NCI-H524 treated with DMSO at 0.1 percent for 48 hours (cell line): ENCODE measurements at places on chromosomes 1 and 21.

- DNase-seq: no peak
Observed at GRCh38 chr21:42556960-42557359, 43.3 kb downstream of the SLC37A1 start.

GRCh38 chr1:196738730-196739129, 35.9 kb upstream of the CFHR3 start:
- no peak for DNase-seq

DNA sequence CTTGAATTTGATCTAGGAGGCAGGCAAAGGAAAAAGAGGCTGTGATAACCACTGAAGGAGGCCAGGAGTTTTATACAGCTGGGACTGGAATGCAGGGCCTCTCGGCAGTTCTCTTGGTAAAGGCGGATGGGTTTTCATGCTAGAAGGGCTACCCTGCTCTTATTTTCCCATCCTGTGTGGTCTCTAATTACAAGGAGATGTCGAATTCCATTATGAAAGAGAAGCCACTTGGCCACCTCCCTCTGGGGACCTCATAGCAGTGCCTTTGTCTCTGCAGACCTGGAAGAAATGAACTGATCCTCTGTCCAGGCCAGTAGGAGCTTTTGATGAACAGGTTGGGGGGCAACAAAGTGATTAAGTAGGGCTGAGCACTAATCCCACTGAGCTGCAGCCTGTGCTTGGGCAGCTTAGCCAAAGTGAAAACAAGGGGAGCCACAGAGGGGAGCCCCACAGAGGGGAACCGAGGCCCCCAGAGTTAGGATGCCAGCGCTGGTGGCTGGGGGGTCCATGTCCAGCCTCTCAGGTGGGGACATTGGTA, 42.2 kb upstream of the BCAR3 start:
- no peak for DNase-seq

- no peak for DNase-seq
Observed at GRCh38 chr1:217053676-217054075, 330.4 kb upstream of the ESRRG start.

GRCh38 chr1:7421471-7422075, 349.5 kb upstream of the VAMP3 start:
- no peak for DNase-seq

DNA sequence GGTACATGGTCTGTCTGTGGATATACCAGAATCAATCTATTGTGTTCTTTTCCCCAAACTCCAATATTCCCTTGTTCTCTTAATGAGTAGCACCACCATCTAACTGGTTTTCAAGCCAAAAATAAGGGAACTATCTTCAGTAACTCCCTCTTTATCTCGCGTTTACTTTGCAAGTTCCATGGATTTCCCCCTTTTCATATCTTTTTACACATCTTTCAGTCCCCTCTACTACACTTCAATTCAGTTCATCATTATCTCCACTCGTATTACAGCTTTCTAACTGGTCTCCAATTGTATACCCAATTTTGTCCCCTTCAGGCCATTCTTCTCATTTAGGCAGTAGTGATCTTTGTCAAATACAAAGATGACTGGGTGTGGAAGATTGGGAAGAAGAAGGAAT, 4.1 kb upstream of the TMCO1 start:
- no peak for DNase-seq

DNA sequence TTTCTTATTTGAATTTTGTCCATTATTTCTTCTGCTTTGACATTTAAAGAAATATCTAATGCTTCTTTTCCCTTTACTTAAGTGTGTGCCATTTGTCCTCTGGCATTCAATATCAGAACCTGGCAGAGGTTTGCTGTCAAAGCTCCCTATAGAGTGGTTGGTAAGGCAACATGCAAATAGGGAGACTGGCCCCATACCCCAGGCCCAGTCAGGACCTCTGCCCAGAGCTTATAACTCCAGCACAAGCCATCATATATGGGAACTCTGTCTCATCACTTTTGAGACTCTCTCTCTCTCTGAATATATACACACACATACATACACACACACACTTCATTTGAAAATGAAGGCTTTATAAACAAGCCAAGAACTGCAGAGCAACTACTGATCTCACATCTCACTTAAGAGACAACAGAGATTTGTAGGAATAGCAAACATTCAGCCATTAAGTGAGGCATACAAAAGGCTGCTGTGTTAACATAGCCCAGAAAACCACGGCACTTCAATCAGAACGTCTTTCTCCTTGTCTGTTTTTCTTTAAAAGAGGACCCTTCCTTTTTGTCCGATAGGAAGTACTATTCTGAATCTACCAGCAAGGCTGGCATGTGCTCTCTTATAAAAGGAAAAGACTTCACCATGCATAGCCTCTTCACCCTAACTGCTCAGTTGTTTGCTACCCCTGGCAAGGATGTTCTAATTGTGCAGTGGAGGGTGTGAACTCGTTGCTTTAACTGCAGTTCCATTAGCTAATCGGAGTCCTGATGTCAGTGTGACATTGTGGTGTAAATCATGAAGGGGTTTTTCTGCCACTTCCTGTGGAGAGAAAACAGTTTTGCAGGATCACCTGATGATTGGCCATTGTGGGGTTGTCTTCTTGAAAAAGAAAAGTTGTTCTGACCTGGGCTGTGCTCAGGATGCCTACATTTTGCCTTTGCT, 101.7 kb downstream of the NR5A2 start:
- DNase-seq: no peak

DNA sequence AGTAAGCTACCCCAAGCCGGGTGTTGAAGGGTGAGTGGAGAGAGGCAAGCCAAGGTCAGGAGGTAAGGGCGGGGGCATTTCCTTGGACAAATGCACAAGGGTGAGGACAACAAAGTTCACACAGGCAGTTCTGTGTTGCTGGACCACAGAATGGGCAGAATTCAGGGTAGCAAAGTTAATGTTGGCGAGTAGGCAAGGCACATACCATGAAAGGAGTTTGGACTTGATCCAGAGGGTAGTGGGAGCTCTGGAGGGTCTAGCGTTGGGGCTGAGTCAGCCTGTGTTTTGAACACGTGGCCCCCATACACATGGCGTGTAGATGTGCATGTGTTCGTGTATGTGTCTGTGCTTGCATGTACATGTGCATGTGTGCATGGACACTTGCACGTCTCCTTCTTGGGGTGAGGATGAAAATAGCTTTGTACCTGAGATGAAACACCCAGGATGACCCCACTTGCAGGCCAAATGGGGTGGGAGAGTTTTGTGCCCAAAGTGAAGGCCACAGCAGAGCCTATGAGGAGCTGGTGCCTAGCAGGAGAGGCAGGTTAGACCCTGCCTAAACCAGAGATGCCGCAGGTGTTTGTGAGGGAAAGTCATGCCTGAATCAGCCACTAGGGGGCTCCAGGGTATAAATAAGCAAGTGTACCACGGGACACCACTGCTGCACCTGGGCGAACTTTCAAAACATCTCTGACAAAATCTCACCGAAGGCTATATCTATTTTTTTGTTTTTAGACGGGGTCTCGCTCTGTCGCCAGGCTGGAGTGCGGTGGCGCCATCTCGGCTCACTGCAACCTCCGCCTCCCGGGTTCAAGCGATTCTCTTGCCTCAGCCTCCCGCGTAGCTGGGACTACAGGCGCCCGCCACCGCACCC, 21.8 kb downstream of the SLC27A3 start:
- no peak for DNase-seq

DNA sequence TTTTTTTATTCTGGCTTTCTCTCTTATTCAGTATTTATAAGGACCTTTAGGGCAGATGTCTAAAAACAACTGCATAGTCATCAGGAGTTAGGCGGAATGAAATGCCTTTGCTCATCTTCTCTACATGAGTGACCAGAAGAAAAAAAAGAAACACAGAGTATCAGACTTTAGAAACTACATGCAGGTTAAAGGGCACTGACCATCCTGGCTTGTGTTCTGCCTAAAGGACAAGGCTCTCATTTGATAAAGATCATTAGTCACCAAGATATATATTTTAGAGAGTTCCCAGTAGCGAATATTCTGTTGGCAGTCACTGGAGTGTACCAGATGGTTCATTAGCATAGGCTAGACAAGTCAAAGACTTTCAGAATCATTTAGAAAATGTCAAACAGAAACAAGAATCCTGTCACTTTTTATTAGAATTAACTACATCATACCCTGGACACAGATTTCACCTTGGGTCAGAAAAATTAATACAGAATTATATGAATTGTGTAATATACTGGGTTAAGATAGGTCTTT, 145.6 kb downstream of the NR5A2 start:
- DNase-seq: no peak

GRCh38 chr1:15328351-15329103, 81.2 kb upstream of the EFHD2 start:
- no peak for DNase-seq

DNA sequence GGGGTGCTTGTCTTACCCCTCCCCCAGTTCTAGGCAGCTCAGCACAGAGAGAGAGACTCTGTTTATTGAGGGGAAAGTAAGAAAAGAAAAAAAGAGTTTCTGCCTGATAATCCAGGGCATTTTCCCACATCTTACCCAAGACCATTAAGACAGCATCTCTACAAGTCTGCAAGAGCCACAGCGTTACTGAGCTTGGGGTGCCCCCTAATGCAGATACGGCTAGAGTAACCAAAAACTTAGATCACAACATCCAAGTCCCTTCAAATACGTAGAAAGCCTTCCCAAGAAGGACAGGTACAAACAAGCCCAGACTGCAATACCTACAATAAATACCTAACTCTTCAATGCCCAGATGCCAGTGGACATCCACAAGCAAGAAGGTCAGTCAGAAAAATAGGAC, 6.2 kb upstream of the TEX50 start:
- no peak for DNase-seq

DNA sequence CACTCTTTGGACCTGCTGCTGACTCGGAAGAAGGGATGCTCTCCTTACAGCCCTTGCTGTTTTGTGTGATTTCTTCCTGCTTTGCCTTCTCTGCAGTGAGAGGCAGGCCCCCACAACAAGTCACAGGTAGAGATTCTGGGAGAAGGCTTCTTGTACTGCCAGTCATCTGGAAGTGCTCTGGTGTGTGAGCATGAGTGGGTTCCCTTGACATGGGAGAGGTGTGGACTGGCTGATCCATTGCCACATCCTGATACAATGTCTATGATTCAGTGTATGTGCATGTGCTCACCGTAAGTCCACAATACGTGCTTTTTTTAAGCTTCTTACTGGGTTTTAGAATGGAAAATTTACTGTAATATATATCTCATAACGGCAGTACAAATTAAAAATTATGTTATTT, 46.0 kb upstream of the PLA2G4A start:
- DNase-seq: no peak

DNA sequence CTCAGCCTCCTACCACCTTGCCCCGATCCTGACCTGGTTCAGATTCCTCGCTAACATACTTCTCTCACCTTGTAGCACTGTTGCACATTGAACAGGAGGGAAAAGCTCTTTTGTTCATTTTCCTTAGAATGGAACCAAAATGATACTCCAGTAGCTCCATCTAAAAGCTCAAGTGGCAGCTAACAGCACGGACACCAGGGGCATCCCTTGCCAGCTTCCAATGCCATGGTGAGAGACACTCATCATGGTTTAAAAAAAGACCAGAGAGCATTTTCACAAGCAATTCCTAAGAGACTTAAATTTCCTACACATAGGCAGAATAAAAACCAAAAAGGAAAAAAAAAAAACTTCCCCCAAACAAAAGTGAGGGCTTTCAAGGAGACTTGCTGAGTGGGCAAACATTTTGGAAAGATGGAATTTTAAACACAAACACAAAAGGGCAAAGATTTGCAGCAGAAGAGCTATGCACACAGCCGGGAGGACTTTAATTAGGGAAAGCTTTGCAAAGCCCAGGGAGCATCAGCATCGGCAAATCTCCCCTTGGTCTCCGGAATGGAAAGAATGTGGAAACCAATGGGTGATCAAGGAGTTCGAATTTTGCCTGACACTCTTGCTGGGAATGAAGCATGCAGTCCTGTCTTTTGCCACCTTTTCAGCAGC, 84.3 kb downstream of the CAPZB start:
- DNase-seq: no peak

DNA sequence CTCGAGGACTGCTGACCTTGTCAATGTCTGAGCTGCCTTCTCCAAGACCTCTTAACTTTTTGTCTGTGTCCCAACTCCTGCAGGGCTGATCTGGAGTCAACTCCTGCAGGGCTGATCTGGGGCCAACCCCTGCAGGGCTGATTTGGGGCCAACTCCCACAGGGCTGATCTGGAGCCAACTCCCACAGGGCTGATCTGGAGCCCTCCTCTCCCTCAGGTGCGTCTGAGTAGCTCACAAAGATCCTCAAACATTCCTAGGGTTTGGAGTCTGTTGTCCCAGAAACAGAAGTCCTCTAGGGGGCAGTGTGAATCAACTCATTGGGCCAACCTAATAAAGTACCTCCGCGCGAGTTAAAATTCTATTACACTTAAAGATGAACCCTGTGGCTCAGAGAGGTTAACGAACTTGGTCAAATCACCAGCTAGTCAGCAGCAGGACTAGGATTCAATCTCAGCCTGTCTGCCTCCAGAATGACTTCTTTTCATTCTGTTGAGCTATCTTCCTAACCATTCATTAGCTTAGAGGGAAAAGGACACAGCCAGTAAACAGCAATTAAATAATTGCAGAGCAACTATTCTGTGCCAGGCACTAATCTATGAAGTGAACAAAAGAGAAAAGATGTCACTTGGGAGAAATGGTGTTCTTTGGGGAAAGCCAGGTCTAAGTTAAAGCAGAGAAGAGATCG, 17.2 kb upstream of the RLF start:
- peak; percentile 9 for DNase-seq

GRCh38 chr1:239833723-239834122, 258.0 kb upstream of the FMN2 start:
- no peak for DNase-seq

- no peak for DNase-seq
Observed at GRCh38 chr1:215345208-215345607, 221.9 kb upstream of the KCTD3 start.

DNA sequence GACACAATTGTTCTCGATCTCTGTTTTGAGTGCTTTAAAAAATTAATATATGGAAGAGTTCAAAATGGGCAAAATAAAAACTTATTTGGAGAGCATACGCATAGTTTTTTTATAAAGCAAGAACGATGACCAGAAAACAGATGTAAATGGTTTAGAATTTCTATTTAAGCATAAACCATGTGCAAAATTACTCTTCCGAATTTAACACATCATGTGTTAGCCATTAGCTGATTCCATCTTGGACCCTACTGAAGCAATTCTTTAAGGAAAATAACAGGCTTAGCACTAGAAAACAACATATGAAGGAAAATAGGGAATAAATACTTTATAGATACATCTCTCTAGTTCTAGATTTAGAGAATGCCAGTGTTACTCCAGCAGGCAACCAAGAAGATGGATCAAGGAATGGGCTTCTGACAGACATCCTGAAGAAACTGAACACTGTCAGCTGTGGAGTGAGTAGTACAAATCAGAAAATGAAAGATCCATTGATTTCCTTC, 26.7 kb downstream of the CDC7 start:
- no peak for DNase-seq

- DNase-seq: no peak
Observed at GRCh38 chr1:66693856-66694255, 58.4 kb upstream of the DYNLT5 start.

GRCh38 chr1:6358757-6359201, 34.8 kb downstream of the ACOT7 start:
- no peak for DNase-seq

- no peak for DNase-seq
Observed at GRCh38 chr1:26993237-26994019, at the start of gene TRNP1. Gene TRNP1 (plus strand): TSS chr1:26993692. CDS start chr1:26993787, 95 bp downstream.

GRCh38 chr1:24113641-24114033, 1.7 kb upstream of the MYOM3 start:
- DNase-seq: no peak

GRCh38 chr1:12326986-12327385, 97.2 kb downstream of the VPS13D start:
- no peak for DNase-seq

GRCh38 chr1:214584805-214585766, 17.9 kb upstream of the CENPF start:
- DNase-seq: peak; percentile 44
